Activated naive CD8-positive, alpha-beta T cell treated with anti-CD3 and anti-CD28 coated beads, Interleukin-2, amount 50 U/mL, for 24 hours (primary cell): ENCODE measurements at places on chromosomes 1 and 21.

GRCh38 chr21:41536827-41537103 is 28.8 kb upstream of the TMPRSS2 start:
- no peak for DNase-seq

GRCh38 chr21:36608041-36608896 is 90.6 kb upstream of the SIM2 start:
- DNase-seq: no peak

DNA sequence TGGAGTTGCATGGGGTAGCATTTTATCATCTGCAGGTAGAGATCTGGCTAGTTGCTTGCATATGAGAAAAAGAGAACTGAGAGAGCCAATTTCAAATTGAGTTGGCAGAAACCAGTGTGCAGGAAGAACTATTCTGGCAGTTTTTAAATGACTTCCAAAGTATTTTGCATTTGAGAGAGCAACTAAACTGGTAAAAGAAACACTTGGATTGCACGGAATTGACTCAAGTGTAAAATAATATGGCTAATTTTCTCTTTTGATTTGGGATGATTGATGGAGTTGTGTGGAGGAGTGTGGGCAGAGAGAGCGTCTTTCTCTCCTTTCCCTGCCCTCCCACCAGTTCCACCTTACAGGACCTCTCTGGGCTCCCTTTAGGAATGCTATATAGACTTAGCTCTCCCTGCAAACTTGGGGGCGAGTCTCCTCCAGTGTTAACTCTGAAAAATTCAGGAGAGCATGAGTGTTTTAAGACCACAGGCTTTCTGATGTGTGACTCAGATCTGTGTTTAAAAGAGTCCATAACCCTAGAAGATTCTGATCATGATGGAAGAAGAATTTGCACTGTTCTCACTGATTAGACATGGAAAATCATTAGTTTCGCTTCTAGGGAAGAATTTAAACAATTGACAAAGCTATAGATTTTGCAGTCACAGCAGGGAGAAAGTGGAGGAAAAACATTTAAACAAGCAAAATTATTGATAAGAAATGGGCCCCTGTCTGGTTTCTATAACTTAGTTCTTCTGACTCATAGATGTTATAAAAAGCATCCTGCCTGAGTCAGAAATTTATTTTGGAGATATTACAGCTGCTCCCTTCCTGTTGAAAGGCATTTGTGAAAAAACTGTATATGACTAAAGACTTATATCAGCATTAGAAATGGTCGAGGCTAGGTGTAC is 24.9 kb upstream of the CTBS start:
- DNase-seq: no peak

DNA sequence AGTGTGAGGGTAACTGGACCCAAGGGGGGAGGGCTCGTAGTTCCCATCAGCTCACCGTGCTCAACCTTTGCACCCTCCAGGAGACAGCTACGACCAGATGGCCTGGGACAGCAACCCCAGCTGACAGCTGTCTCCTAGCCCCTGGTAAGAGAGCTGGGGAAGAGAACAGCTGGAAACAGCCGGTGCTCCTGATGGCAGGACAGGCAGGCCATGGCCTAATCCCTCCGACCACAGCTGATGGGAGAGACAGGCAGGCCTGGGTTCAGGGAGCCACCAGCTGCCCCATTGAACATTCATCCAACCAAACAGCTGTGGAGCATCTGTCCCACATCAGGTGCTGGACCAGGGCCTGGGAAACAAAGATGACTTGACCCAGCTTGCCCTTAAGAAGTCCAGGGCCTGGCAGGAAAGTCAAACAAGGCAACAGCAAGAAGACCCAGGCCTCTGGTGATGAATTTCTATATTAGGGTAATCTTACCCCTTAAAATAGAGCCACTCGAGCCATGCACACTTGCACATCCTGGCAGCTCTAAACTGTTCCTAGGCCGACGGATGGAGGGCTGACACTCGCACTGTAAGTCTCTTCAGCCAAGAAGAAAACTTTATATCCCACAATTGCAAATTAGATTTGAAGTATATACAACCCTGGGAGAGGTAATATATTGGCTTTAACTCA is 12.2 kb downstream of the OLFML2B start:
- no peak for DNase-seq

DNA sequence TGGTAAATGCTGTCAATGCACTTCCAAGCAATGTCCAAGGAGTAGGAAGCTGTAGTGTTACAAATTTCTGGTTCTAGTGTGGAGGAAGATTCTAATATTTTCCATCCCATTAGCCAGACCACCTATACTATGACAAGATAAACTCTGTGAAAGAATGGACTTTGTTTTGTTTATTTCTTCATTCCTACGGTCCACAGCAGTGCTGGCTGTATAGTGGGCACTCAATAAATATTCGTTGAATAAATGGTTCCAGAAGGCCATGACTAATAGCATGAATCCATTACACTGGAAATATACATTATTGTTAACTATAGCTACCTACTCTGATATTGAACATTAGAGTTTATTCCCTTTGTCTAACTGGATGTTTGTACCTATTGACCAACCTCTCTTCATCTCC is 8.3 kb upstream of the MYSM1 start:
- no peak for DNase-seq

DNA sequence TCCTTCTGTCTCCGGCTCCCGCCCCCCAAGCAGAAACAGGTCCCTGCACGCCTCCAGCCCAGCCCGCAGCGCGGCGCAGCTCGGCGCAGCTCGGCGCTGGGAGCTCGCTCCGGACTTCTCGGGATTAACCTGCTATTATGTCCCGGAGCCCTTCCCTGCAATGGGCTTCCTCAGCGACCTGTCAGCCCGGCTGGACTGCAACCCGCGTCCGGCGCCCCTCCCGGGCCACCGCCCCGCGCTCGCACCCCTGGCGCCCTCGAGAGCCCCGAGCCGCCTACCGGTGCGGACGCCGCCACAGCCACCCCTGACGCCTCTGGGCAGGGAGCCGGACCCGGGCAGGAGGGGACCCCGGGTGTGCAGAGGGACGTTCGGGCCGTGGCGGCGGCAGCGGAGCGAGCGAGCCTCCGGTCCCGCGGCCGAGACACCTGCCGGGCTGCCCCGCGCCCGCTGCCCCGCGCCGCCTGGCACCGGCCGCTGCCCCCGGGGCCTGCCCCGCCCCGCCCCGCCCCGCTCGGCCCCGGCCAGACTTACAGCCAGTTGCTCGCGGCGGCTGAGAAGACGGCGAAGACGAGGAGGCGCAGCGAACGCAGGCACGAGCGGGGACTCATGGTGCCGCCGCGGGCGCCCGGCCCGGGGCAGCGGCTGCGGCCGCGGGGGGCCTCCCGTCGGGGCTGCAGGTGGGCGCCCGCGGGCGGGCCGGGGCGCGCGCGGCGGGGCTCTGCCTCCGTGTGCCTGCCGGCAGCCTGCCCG is 407 bp downstream of the WNT4 start:
- peak; percentile 23 for DNase-seq

DNA sequence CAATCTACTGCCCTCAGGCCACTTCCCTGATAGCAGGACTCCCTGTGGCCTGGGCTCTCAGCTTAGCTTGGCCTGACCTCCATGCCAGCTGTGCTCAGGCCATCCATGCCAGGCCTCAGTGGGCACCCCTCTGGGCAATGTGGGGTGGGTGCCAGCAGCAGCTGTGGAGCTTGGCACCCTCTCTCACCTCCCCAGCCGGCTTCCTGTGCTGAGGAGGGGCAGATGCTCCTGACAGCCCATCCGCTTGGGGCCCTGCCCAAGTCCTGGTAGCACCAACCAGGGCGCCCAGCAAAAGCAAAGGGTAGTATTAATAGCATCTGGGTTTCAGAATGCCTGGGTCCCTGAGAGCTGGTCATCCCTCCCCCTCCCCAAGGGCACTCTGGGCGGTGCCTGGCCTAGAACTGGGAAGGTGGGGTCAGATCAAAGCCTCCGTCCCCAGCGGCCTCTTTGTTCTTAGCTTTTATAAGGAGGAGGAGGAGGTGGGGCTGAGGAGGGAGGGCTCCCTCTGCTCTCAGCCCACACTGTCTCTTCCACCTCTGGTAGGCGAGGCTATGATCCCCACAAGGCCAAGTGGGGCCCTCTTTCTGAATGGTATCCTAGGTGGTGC is 6.1 kb downstream of the EFNA4 start:
- no peak for DNase-seq

DNA sequence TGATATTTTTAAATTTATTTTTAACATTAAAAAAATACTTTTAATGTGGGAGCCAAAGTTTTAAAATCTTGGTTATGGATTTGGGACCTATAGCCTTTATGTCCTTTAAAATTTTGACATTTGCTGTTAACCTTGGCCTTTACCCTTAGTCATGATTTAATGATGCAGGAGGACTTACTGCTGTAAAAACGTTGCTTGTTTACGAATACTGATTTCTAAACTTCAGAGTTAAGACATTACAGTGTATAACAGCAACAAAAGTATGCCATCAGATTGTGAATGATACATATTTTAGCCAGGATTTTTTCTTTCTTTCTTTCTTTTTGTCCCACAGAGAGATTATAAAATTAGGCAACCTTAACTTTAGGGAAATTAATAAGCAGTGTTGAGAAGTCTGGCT is 8.9 kb downstream of the RBM15 start:
- no peak for DNase-seq

DNA sequence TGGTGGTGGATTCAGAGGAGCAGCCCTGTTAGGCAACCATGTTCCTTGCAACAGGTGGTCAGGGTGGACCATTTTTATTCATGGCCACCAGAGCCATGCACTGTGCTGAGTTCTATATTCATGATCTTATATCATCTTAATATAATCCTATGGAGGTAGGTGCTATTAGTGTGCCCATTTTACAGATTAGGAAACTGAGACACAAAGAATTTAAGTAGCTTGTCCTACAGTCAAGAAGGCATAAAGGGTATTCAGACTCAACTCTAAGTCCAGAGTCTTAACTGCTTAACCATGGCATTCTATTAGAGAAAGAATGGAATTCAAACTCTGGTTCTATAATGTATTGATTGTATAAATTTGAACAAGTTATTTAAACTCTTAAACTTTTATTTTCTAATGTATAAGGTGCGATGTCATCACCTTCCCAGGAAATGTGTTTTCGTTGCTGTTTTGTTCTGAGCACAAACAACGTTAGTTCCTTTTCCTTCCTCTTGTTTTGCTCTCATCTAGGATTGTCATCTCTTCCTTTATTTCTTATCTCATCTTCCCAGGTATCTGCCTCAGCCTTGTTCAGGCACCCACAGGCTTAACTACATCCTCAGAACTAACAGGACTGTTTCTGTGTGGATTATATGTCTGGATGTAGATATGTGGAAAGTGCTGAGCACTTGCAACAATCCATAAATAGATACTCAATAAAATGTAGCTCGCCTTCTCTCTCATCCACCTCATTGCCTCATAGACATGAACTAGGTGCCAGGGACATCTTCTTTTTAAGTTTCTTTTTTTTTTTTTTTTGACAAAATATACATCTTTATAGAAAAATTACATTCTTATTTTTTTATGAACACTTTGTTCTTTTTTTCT is 207.1 kb downstream of the NFIA start:
- DNase-seq: no peak

DNA sequence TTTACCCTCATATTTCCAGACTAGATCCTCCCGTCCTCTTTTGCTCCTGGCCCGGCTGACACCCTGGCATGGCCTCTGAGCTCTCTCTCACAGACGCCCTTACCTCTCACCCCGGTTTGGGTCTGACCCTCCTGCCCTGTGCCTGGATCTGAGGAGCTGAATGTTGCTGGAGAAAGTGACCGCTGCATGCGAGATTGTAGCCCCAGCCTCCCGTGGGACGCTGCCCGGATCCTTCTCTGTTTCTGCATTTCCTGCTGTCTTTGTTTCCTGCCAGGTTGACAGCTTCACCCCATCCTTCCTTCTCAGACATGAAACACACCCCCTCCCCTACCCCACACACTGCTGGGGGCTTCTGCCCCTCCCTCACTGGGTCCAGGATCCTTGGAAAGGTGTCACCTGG is 9.5 kb downstream of the FAM131C start:
- no peak for DNase-seq
